ENCODE measurements at places on chromosomes 1 and 21. TPM values are rescaled to one million over a fixed set of nuclear protein-coding genes. Genes with fewer than 3 reads are reported as not detected.

GRCh38 chr1:197859024-197859423 is 43.4 kb upstream of the C1orf53 start:
- DNase-seq: no peak

- DNase-seq: no peak
These were observed 9.5 kb downstream of the CDC73 start for GRCh38 chr1:193131266-193131860.

Gene ZBED6
- total RNA-seq: 8.1 TPM

- DNase-seq: no peak
These were observed 153.4 kb downstream of the PBX1 start for GRCh38 chr1:164712131-164713036.

Gene CLK2
- total RNA-seq: 26.0 TPM

Gene PAQR6
- 0.40 TPM for total RNA-seq

Gene VTCN1
- not detected for total RNA-seq

Gene HAO2
- not detected for total RNA-seq

Gene ST3GAL3
- 11.6 TPM for total RNA-seq

GRCh38 chr1:99465176-99465900 is 180.6 kb upstream of the PALMD start:
- DNase-seq: peak; percentile 75

DNA sequence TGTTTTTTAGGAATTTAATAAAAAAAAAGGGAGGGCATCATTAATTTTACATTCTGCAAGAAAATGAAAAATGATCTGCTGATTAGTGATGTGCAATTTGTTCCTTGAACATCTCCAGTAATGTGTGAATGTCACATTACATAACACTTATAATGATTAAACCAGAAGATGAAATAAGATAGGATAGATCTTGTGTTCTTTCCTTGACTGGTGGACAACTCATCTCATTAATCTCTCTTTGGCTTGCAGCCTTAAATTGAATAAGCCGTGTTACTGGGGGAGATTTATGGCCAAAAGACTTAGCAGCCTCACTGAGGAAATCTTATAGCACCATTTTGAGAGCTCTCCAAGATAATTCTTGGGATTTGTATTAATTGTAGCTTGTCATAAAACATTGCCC is 217.2 kb downstream of the ST6GALNAC3 start:
- DNase-seq: no peak

Gene LYST
- total RNA-seq: 5.4 TPM

Gene ETV3L
- not detected for total RNA-seq

Gene SPRR5
- not detected for total RNA-seq

Gene AMY1B
- total RNA-seq: not detected

Gene ADAMTS5
- total RNA-seq: not detected

DNA sequence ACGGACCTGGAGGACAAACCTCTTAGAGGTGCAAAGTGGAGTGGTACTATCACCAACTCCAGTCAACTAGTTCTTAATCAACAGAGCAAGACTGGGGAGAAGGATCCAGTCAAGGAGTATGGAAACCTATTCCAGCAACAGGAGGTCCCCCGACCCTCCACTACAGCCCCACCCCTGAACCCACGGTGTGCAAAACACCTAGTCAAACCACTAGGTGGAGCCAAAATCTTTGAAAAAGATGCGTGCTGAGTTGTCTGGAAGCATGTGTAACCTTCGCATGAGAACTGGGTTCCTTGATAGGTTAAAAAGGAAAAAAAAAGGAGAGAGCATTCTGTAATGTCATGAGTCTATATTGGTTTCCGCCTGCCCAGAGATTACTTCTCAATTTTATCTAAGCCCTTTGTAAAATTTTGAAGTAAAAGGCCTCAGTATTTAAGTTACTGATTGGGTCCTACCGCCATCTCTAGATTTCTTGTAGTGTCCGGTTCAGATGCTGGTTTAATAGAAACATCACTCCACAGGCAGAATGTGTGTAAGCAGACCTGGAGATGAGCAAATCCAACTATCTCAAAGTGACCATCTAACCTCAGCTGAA is 81.9 kb upstream of the HAO2 start:
- DNase-seq: peak; percentile 43

- no peak for DNase-seq
These were observed 18.5 kb downstream of the IBA57 start for GRCh38 chr1:228184152-228184551.

- peak; percentile 23 for DNase-seq
These were observed 5.6 kb downstream of the PDZK1IP1 start for GRCh38 chr1:47184090-47184821.

GRCh38 chr1:15948595-15949452 is 27.1 kb downstream of the ZBTB17 start:
- peak; percentile 85 for DNase-seq

Gene JAM2
- not detected for total RNA-seq

Gene ACTL8
- 31.1 TPM for total RNA-seq

Gene TMEM269
- total RNA-seq: 0.03 TPM

Gene CDC20
- total RNA-seq: 564 TPM

DNA sequence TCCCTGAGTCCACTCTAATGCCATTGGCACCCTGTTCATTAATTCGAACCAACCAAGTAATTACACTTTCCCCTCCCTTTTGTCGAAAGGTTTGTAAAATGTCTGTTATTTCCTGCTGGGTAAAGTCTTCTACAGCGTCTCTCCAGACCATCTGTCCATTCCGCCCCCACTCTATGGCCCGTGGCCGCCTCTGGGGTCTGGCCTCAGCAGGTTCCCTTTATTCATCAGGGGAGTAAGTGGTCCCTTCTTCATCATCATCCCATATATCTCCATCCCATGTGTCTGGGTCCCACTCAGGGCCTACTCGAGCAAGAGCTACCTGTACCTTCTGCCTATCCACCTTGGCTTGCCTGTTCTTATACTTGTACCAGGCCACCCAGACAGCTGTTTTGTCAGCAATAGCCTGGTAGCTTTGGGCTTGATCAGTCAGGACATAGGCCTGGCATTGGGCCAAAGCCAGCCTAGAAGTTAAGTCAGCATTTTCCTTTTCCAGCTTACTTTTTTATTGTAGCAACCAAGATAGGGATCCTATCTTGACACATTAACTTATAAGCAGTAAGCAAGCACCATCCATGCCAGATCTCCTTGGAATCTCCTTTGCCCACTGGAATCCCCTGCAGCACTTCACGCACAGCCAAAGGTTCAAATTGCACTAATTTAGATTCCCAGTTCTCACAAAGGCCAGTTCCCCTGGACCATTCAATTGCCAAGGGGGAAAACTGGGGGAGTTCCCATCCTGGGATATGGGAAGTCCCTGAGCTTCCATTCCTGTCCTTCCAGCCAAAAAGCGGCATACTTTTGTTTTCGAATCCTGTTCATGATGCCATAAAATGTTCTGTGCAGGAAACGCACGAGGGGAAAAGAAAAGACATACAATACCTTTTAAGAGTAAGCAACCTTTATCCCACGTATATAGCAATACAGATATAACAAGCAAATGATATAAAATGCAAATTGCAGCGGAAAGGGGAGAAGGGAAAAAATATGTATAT is 6.6 kb upstream of the STUM start:
- DNase-seq: no peak

GRCh38 chr1:108815566-108815965 is 41.3 kb downstream of the AKNAD1 start:
- DNase-seq: no peak

Gene SPOCD1
- 16.4 TPM for total RNA-seq

DNA sequence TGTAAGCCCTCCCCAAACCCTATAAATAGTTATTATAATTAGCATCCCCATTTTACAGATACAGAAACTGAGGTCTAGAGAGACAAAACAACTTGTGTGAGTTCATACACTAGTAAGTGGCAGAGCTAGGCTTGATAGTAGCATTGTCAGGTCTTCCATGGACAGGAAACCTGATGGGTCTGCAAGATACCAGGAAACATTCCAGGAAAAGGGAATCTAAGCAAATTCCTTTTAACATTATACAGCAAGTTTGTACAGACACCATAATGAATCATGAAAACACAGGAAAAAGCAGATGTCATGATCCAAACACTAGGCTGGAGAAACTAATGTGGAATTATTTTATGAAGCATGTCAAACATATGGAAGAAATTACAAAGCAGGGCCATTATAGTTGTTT is 89.1 kb upstream of the KCNK2 start:
- no peak for DNase-seq

Gene KPNA6
- total RNA-seq: 35.7 TPM

- DNase-seq: no peak
These were observed 23.3 kb downstream of the CNIH4 start for GRCh38 chr1:224380003-224380402.

DNA sequence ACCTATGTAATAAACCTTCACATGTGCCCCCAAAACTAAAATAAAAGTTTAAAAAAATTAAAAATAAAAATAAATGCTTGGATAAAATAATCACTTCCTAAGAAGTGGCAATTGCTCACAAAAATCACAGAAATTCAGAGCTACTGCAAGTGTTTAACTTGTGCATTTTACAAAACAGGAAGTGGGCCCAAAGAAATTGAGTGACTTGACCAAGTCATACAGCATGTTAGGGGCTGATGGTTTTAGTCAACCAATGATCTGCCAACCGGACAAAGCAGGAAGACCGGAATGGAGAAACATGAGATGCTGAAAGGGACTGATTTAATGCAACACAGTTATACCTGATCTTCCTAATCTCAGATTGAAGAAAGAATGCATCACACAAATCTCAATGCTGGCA is 96.5 kb downstream of the SMYD2 start:
- no peak for DNase-seq

Gene PLPPR5
- 0.07 TPM for total RNA-seq

Gene ATXN7L2
- 10.2 TPM for total RNA-seq

DNA sequence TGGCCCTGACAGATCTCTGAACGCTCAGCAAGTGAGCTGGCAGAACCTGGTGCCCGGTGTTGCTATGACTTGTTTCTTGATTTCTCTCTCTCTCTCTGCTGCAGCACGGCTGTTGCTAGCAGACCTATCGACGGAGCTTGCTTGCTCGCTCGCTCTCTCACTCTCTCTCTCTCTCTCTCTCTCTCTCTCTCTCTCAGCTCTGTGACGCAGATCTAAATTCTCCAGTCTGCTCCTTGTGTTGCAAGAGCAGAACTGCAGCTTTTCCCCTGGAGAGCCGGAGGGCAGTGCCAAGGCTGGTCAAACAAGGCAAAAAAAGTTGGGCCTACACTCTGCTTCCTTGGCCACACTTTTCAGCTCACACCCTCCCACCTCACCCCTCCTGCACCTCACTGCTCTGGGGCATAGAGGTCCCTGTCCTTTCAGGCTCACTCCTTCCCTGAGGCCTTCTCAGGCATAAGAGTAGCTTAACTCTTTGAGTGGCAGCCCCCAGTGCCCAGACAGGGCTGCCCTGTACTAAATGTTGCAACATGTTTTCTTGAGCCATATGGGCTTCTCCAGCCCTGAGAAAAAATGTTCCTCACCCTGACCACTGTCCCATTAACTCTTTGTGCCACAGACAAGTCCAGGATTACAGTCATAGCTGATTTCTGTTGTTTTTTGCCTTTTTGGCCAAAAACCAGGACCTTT is 72.2 kb downstream of the CD46 start:
- no peak for DNase-seq

DNA sequence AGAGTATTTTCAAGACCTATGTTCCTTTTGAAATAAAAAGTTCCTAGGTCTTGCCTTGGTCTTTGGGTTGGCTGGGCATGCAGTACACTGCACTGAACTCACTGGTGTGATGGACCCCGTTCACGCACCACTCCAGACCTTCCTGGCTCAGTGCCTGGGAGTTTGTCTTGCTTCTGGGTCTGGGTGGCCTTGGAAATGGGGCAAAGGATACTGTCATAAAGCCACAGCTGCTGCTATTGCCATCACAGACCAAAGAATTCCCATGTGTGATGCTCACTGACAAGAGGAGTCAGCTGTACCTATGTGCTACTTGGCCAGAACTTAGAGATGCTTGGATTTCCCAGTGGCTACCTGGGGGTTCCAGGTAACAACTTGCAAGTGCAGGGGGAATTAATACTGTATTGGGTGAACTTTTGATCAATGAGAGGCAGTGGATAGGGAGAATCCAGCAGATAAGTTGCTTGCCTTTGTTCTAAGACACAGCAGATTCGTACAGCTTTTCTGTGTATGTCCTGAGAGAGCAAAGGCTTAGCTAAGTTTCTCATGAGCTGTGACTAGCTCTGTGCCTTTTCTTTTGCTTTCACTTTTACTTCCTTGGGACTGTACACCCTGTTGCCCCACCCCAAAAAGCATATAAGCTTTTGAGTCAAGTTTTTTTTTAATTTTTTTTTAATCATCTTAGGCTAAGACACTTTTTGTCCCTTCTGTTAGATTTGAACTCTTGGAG is 115.3 kb downstream of the RUNX1 start:
- DNase-seq: no peak

- no peak for DNase-seq
These were observed 849.1 kb downstream of the USP25 start for GRCh38 chr21:16578912-16579311.

Gene LIN9
- total RNA-seq: 12.1 TPM

Gene FYB2
- not detected for total RNA-seq

Gene ADGRL4
- 63.2 TPM for total RNA-seq

Gene AMY1C
- total RNA-seq: not detected

- no peak for DNase-seq
These were observed 80.8 kb downstream of the APP start for GRCh38 chr21:26089730-26090129.

GRCh38 chr1:9120312-9120958 is 8.5 kb downstream of the GPR157 start:
- DNase-seq: no peak

- DNase-seq: no peak
These were observed 488 bp downstream of the DBT start for GRCh38 chr1:100249155-100249536.

- no peak for DNase-seq
These were observed 6.2 kb upstream of the SLAMF1 start for GRCh38 chr1:160652924-160653619.

- no peak for DNase-seq
These were observed 641.7 kb downstream of the LRRIQ3 start for GRCh38 chr1:73556270-73556669.

Gene TNFRSF1B
- 0.16 TPM for total RNA-seq

DNA sequence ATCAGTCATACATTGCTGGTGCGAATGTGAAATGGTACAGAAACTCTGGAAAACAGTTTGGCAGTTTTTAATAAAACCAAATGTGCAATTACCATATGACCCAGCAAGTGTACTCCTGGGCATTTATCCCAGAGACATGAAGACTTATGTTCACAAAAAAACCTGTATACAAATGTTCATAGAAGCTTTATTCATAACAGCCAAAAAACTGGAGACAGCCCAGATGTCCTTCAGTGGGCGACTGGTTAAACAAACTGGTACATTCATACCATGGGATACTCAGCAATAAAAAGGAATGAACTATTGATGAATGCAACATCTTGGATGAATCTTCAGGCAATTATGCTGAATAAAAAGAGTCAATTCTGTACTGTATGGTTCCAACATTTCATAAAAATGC is 97.8 kb downstream of the DTL start:
- DNase-seq: no peak
